Dermis microvascular lymphatic vessel endothelial cell (primary cell): ENCODE measurements at places on chromosomes 6 and 20. TPM values are rescaled to one million over a fixed set of nuclear protein-coding genes. Genes with fewer than 3 reads are reported as not detected.
A peak's percentile ranks its signal among the peaks of the same experiment; 100 is the strongest.

GRCh38 chr6:72676995-72677394 lies 55.1 kb downstream of the KCNQ5 start:
- DNase-seq = no peak

SAMD10 gene
- 2.4 and 5.9 TPM in 2 replicates for total RNA-seq

GRCh38 chr6:133108419-133108818 lies 132.7 kb upstream of the EYA4 start:
- no peak for DNase-seq

GRCh38 chr6:125769147-125769783 lies 19.8 kb downstream of the HEY2 start:
- no peak for DNase-seq

- peak; percentile 86 for DNase-seq
Measured at GRCh38 chr6:42338744-42339222, 112.9 kb downstream of the TRERF1 start.

DNA sequence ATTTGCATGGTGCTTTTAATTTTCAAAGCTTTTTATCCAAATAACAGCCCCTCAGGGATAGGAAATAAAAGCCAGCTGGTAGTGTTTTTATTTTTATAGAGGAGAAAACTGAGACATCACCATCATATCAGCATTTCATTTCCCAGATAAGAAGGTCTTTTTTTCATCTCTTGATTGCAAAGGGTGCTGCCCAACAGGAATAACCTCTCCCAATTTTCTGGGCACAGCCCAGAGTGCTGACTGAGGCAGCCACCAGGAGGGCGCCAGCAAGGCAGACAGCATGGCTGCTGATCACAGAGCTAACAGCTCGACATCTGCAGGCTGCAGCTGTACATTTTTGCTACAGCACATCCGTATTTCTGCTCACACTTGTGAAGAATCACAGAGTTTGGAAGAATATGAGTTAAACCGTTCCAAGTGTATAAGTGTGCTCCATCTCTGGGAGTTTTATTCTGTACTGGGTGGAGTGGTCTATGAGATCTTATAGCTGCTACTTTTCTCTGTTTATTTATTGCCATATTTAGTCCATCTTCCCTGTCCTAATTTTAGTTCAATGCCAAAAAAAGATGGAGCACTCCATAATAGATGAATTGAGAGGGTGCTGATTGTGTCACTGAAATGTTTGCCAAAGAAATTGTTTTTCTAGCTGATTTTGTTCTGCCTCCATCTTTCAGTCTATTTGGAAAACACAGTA lies 85.5 kb upstream of the C20orf144 start:
- no peak for DNase-seq

DNA sequence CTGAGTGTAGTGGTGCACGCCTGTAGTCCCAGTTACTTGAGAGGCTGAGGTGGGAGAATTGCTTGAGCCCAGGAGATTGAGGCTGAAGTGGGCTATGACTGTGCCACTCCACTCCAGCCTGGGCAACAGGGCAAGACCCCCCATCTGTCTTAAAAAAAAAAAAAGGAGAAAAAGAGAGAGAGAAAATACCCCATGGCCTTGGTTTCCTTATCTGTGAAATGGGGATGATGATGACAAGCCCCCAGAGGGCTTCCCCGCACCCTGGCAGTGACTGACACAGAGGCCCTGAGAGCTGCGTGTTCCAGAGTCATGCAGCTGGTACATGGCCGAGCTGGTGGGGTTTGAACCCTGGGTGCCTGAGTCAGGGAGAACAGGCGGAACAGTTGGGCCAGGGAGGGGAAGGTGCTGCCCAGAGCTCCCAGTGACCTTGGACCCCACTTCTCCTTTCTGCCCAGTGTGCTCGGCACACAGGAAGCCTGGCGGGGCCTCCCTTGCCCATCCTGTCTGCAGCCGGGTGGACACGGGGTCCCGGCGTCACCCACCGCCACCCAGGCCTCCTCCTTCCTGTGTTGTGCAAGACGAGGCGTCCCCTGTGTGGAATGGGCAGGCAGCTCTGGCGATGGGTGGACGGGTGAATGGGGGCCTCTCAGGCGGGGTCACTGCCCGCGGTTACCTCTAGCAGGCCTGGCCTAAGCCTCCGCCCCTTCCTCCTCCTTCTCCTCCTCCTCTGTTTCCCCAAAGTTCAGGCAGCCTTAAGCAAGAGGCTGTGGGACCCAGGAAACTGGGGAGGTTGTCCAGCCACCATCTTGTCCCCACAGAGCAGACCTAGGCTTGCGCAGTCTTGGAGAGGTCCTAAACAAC lies 84.2 kb downstream of the CEBPB start:
- DNase-seq = no peak

TREML1 gene
- not detected in 2 replicates for total RNA-seq

DEF6 gene
- 0.51 and 0.63 TPM in 2 replicates for total RNA-seq

OR2J3 gene
- not detected in 2 replicates for total RNA-seq

THBS2 gene
- 0.51 TPM in 1 of 2 replicates, not detected in the other for total RNA-seq

DNA sequence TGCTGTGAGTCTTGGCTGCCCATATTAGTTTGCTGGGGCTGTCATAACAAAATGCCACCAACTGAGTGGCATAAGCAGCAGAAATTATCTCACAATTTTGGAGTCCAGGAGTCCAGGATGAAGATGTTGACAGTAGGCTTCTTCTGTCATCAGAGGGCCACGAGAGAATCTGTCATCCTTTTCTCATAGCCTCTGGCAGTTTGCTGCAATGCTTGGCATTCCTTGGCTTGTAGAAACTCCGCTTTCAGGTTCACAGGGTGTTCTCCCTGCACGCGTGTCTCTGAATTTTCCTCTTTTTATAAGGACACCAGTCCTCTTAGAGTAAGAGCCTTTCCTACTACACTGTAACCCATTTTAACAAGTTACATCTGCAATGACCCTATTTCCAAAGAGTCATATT lies 838.4 kb downstream of the TFAP2A start:
- no peak for DNase-seq

SIRPB1 gene
- 1.3 TPM in 2 replicates for total RNA-seq
